CD4-positive, alpha-beta T cell treated with Interleukin-15 for 4 hours (primary cell): ENCODE measurements at places on chromosomes 1 and 21.

DNA sequence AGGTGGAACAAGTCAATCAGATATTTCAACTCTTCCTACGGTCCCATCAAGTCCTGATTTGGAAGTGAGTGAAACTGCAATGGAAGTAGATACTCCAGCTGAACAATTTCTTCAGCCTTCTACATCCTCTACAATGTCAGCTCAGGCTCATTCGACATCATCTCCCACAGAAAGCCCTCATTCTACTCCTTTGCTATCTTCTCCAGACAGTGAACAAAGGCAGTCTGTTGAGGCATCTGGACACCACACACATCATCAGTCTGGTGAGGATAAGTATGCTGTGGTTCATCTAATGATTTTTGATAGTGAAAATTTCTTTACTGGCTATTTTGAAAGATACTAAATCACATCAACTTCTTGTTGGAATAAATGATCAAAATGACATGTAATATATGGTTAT lies 67.7 kb upstream of the MPC2 start:
- no peak for DNase-seq

GRCh38 chr1:205569411-205570172 lies 62.2 kb downstream of the ELK4 start:
- DNase-seq, result no peak

DNA sequence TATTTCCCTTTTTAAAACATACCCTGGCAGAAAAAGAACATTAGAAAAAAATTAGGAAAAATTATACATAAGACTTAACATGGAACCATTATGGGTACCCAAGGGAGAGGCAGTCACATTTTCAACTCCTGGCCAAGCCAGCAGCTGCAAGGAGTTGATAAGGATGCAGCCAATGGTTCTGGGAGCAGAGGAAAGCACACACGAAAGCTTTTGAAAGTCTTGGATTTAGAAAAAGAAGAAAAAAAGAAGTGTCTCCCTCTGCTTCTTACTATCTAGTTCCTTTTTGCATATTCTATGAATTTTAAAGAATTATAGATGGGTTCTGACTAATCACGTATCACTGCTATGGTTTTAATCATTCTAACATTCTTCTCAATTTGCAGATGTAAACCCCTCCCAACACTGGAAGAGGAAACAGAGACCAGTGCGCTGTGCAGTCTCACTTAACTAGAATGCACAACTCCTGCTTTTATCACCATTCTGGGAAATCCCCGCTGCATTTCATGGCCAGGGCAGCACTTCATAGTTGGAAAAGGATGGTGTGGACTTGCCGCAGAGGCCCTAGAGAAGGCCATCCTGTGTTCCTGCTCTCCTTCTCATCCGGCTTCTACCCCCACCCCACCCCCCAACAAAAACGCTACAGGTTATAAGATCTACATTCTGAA lies 2.7 kb upstream of the CD58 start:
- no peak for DNase-seq

- no peak for DNase-seq
These were observed 66.1 kb upstream of the FAM3B start for GRCh38 chr21:41250519-41250918.

- no peak for DNase-seq
These were observed 13.5 kb upstream of the ENO1 start for GRCh38 chr1:8892026-8892425.

GRCh38 chr1:53639251-53639763 lies 99.7 kb downstream of the GLIS1 start:
- no peak for DNase-seq

DNA sequence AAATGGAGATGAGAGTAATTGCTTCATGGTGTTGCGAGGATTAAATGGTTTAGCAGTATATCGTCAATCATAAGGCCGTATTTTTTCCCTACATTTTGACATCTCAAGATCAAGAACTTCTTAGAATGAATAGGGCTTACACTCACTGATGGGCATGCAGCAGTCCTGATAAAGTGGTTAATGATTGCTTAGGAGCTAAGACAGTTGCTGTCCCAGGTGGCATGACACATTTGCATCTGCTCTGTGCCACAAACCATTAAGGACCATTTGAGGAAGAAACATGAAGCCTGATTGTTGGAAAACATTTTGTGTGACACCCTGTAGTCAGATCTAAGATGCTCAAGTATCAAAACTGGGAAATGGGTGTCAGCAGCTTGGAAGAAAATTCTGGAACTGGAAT lies 81.0 kb upstream of the SGIP1 start:
- no peak for DNase-seq

DNA sequence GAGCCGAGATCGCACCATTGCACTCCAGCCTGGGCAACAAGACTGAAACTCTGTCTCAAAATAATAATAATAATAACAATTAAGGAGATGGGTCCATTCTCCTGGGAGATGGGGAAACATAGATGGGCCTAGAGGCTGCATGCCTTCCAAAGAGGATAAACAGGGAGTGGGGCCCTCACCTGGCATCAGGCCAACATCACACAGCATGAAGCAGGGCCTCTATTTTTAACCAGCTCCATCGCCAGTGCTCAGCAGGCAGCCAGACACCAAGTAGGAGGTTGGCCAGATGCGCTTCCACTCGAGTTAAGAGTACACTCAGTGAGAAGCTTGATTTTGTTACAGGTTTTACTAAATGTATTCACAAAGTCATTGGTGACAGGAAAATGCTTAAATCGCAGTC lies 352.0 kb downstream of the RRAGC start:
- no peak for DNase-seq
